ENCODE measurements at places on chromosomes 5 and 9. TPM values are rescaled to one million over a fixed set of nuclear protein-coding genes. Genes with fewer than 3 reads are reported as not detected.

GRCh38 chr9:116774421-116775180 is 87.5 kb downstream of the TRIM32 start:
- no peaks in the 10 kb centered on the region for H3K4me1 ChIP-seq
- no peak overlapping the region for H3K27ac ChIP-seq
- H3K27me3 ChIP-seq: no peaks in the 10 kb centered on the region
- no peaks in the 10 kb centered on the region for H3K36me3 ChIP-seq

- no peak overlapping the region for H3K4me3 ChIP-seq
- H3K4me1 ChIP-seq: peaks cover 21% of the 10 kb centered on the region
- DNase-seq: no peak
- no peaks in the 10 kb centered on the region for H3K27me3 ChIP-seq
Measured at GRCh38 chr9:134139081-134139480, 3.2 kb downstream of the WDR5 start.

- no peaks in the 10 kb centered on the region for H3K27me3 ChIP-seq
- no peaks in the 10 kb centered on the region for H3K4me1 ChIP-seq
- H3K4me3 ChIP-seq: no peak overlapping the region
- H3K27ac ChIP-seq: no peak overlapping the region
- H3K36me3 ChIP-seq: no peaks in the 10 kb centered on the region
Measured at GRCh38 chr9:135134268-135135022, 47.0 kb downstream of the OLFM1 start.

DNA sequence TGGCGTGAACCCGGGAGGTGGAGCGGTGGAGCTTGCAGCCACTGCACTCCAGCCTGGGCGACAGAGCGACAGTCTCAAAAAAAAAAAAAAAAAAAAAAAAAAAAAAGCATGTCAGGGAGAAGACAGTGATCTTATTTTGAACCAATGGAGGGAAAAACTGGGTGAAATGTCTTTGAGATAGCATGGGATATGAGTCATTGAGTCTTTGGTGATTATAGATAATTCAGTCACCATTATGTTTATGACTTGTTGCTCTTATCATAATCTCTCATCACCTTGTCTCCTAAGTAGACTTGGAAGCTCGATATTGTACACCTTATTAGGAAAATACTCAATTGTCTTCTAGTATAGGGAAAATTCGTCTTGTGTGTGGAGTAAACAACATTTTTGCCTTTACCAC is 55.1 kb upstream of the KDM4C start:
- no peaks in the 10 kb centered on the region for H3K36me3 ChIP-seq
- H3K27me3 ChIP-seq: no peaks in the 10 kb centered on the region
- peak overlapping the region; percentile 91 for H3K4me3 ChIP-seq
- peak overlapping the region; percentile 91 for H3K27ac ChIP-seq
- H3K4me1 ChIP-seq: peaks cover 20% of the 10 kb centered on the region

GRCh38 chr5:180526269-180526668 is 32.1 kb downstream of the CNOT6 start:
- no peaks in the 10 kb centered on the region for H3K27me3 ChIP-seq
- no peak for DNase-seq
- no peak overlapping the region for H3K27ac ChIP-seq
- peaks cover 33% of the 10 kb centered on the region for H3K4me1 ChIP-seq

Gene SH3PXD2B
- total RNA-seq: 0.11 TPM

Gene GARIN3
- total RNA-seq: 0.30 TPM

Gene MPDZ
- not detected for total RNA-seq
